ENCODE measurements at places on chromosomes 16 and 17.

DNA sequence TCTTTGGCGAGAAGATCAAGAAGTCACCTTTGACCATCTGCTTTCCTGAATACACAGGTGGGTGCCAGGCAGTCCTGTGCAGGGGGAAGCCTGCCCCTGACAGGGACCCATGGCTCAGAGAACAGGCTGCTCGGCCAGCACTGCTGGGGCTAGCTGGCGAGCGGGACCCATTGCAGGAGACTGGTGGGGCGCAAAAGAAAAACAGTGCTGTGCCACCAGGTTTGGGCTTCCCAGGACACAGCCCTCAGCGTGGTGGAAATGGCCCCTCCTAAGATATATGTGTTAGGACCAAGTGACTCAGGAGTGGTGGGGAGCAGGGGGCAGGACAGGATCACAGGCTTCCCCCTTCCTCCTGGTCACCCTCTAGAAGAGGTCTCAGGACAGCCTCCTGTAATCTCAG lies 73.9 kb downstream of the AMFR start:
- no peak for DNase-seq

GRCh38 chr17:61475726-61476125 lies 23.5 kb downstream of the TBX4 start:
- no peak for DNase-seq

- no peak for DNase-seq
These were observed 3.2 kb downstream of the KIFC3 start for GRCh38 chr16:57798953-57799599.

GRCh38 chr17:81365601-81366585 lies 29.4 kb upstream of the BAHCC1 start:
- no peak for DNase-seq

- no peak for DNase-seq
These were observed 769.3 kb downstream of the KCNJ18 start for GRCh38 chr17:22461460-22462145.

- no peak for DNase-seq
These were observed 6.1 kb downstream of the WDR81 start for GRCh38 chr17:1730326-1731193.
